ENCODE measurements at places on chromosomes 1 and 21.

DNA sequence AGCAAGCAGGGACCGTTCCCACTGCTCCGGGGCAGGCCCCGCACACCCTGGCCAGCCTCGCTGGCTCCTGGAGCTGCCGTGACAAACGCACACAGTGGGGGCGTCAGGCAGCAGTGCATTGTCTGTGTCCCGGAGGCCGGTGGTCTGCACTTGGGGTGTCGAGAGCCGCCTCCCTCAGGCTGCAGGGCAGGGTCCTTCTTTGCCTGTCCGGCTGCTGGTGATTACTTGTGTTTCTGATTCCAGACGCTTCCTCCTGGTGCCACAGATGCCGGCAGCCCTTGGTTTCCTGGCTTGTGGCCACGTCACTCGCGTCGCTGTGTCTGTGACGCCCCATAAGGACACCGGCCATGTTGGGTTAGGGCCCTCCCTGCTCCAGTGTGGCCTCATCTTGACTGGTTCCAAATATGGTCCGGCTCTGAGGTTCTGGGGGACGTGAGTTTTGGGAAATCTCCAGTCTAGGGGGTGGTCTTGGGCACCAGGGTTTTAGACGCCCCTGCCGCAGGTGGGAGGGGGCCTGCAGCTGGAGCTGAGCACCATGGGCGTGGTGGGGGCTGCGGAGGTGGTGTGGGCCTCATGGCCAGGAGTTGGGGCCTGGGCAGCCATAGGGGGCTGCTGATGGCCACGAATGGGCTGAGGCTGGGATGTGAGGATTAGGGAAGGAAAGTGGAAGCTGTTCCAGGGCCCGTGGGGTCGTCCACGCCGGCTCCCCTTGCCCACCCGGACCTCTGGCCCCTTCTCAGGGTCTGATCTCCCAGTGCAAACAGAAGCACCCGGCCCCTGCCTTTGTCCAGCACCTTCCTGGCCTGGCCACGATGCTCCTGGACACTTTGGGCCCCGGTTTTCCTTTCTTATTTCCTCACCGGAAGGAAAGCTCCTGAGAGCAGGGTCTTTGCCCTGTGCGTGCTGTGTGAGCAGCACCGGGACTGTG, 41.0 kb downstream of the SLX9 start:
- no peak for DNase-seq

GRCh38 chr1:61221642-61222041, 139.3 kb downstream of the NFIA start:
- no peak for DNase-seq

DNA sequence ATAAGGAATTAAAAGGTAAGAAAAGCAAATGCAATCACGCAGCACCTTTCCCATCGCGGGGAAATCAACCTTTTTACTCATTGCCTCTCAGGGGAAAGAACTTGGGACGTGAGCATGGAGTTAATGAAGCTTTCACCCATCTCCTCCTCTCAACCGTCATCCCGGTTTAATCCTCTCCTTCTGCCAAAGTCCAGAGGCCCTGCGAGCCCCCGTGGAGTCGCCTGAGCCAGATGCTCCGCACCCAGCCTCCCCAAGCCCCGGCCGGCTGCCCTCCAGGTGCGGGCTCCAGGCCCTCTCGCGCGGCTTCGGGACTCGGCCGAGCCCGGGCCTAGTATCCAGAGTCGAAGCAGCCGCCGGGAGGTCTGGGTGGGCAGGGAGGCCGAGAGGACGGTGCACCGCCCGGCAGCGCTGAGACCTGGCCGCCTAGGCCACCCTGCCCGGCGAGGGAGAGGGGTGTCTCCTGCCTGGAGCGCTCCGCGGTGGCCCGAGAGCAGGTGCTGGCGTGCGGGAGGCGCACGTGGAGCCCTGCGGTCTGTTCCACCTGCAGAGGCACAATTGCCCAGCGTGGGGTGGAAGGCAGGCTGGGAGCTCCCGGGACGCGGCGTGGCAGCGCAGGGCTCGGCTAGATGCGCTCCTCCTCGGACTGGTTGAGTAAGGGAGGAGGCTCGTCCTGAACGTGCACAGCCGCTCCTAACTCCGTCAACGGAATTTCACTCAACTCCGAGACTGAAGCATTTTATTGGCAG, 218.5 kb downstream of the SDCCAG8 start:
- no peak for DNase-seq

DNA sequence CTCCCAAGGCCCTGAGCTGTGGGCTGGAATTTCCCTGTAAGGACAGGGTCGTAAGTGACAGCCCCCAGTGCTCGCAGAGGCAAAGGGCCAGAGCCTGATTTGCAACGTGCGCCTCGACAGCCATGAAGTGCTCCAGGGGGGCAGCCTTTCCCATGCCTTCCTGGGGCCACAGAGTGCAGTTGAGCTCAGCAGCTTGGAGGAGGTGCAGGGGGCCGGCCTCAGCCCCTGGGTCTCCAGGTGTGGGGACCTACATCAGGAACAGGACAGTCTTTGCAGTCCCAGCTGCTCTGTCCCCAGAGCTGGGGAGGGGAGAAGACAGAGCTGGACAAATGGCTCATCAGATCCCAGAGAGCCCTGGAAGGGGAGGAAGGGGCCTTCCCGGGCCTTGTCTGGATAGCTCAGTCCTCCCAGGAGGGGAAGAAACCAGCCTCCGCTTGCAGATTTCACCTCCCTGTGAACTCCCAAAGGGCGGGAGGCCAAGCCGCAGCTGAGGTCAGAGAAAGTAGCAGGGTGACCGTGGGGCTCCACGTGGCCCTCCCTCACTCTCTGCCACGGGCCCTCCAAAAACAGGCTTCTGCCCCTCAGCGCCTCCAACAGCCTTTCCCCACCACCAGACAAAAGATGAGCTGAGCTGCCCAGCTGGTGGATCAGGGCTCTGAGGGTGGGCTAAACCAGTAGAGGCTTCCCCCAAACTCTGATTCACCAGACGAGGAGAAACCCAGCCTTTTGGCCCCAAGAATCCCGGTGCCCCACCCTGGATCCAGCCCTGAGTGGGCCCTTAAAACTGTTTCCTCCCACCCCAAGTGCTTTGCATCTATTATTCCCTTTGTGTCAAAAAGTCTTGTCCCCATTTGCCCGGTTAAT, 76.5 kb downstream of the DHRS3 start:
- no peak for DNase-seq

GRCh38 chr1:92494485-92495141, 7.9 kb upstream of the GFI1 start:
- no peak for DNase-seq

DNA sequence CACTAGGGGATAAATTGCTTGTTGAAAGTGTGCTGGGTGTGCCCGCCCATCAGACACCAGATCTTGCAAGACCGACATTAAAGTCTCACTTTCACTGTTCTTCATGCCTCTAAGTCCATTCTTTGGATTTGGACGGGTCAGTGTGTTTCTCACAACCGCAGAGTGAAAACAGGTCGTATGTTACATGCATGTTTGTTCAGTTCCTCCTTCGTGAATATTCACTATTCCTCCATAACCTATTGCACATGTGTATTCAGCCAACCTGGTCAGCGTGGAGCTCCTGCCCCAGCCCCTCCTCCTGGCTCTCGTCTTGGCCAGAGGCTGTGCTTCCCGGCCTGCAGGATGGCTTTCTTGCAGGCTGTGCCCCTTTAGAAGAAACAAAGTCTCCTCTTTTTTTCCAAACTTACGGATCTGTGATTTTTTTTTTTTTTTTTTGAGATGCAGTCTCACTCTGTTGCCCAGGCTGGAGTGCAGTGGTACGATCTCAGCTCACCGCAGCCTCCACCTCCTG, 2.2 kb upstream of the KRTAP10-6 start:
- no peak for DNase-seq

DNA sequence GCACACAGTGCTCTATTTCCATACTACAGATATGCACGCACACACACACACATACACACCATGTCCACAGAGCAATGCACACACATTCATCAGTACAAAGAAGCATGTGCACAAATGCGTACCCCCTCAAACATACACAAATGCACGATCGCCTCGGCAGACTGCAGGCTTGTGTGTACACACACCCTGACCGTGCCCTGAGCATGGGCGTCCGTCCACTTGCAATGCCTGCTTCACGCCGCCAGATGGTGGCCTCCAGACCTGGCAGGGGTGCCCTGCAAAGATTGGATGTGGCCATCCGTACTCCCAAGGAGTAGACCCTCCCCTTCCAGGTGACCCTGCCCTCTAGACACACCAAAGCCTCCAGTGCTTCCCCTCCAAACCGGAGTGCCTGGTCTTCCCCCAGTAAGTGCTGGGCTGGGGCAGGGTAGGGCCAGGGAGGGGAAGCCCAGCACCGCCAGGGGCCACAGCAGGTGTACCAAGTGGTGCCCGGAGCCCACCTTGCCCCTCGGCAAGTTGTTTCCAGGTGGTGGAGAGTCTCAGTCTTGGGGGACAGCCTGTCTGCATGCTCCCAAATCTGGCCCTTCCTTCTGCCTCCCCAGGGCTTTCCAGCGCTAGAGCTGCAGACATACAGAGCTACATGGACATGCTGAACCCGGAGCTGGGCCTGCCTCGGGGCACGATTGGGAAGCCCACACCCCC, 20.6 kb downstream of the ESPN start:
- no peak for DNase-seq

DNA sequence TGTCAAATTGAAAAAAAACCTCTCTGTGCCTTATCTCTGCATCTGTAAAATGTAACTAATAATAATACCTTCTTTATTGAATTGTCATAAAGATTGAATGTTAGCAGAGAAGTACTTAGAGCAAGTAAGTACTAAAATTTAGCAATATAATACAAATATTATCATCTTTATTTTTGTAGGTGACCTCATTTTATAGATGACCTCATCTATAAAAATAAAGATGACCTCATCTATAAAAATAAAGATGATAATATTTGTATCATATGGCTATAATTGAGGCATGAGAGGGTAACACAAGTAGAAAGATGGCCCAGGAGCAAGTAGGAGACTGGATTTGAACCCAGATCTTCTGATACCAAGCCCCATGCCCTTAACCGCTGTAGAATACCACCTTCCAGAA, 193.2 kb upstream of the FOXD3 start:
- DNase-seq: no peak

GRCh38 chr1:33462405-33463164, 9.9 kb upstream of the ZSCAN20 start:
- no peak for DNase-seq

DNA sequence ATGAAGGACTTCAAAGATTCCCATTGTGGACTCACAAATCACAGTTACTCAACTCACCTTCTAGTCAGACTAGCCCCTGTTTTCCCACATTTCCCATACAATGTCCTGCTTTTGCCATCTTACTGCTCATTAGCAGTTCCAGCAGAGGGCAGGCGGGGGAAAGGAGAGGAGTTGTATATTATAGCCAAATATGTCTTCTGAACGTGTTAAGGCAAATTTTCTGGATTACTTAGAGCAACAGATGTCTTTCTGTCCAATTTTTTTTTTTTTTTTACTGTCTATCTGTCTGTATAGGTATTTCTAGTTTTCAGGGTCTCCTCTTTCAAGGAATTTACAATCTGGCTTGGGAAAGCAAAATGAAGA, 29.9 kb upstream of the DDAH1 start:
- no peak for DNase-seq

DNA sequence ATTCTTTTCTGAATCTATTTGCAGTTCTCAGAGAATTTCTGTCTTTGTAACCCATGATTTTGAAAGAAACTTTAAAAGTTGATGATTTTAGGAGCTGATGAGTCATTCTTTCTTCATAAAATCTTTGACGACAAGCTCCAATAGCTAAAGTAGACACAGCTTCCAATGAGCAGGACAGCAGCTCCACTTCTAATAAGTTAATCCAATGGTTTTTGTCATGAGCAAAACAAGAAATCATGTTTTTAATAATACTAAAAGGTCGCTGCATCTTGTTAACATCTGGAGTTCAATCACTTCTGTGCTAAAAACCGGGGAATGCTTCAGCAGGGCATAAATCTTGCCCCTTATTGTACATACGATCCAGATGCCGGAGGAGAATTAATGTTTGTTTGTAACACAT, 48.9 kb upstream of the GORAB start:
- no peak for DNase-seq
